GF-D8 (cell line): ENCODE measurements at places on chromosomes 6 and 20.

DNA sequence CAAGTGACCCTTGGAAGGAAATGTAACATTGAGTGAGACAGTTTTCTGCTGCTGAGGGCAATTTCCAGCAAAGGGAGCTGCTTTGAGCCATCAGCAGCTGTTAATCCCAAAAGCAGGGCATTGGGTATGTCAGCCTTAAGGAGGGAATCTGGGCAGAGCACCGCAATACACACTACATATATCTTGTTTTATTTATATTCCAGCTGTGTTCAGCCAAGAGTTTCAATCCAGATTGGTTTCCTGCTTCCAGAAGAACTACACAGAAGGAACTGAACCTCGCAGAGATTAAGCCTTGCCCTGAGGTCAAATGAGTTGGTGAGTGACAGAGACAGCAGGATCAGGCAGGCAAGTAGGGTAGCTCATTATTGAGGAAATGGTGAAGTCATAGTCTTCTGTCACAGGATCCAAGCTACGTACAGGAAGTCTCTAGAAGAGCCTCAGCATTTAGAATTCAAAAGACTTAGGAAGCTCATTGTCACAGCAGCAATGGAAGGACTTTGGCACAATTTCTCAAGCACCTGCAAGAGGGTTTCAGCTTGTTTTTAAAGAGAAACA lies 109.9 kb upstream of the HEY2 start:
- no peak for DNase-seq

DNA sequence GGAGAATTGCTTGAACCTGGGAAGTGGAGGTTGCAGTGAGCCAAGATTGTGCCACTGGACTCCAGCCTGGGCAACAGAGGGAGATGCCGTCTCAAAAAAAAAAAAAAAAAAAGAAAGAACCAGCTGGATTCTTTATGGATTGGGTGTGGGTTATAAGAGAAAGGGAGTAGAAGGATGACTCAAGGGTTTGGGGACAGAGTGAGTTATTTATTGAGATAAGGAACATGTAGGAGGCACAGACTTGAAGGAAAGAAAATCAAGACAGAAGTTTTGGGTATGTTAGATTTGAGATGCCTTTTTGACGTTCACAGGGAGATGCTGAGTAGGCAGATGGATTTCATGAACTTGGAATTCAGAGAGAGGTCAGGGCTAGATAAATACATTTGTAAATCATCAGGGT lies 47.6 kb downstream of the KIZ start:
- DNase-seq, result no peak

DNA sequence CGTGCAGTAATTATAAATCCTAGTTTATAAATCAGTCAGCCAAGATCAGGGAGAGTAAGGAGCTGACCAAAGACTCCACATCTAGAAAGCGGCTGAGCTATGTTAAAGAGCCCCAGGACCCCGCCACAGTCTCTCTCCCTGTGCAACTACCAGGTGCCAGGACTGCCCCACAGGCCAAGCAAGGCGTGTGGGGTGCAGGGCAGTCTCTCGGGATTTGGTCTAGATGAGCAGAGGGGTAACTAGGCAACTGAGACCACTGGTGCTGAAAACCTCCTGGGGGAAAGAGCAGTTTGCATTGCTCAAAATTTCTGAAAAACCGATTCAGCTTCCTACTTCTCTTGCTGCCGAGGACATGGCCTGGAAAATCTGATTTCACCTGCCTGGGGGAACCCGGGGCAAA lies 10.4 kb downstream of the PMEPA1 start:
- no peak for DNase-seq

DNA sequence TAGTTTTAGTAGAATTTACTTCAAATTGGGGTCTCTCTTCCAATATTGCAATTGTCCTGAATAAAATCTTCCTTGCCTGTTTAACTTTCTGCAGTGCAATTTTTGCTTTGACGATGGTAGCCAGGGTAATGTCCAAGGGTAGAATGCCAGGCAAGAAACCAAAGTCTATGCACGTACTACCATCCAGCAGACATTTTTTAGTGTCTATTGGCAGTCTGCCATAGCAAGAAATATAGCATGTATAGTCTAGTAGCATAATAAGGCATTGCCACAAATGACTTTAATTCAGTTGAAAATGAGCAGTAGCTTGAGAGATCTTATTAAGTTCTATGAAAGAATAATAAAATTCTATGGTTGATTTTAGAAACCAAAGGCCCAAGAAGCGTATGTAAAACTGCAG lies 62.3 kb upstream of the KCNQ5 start:
- DNase-seq, result no peak

DNA sequence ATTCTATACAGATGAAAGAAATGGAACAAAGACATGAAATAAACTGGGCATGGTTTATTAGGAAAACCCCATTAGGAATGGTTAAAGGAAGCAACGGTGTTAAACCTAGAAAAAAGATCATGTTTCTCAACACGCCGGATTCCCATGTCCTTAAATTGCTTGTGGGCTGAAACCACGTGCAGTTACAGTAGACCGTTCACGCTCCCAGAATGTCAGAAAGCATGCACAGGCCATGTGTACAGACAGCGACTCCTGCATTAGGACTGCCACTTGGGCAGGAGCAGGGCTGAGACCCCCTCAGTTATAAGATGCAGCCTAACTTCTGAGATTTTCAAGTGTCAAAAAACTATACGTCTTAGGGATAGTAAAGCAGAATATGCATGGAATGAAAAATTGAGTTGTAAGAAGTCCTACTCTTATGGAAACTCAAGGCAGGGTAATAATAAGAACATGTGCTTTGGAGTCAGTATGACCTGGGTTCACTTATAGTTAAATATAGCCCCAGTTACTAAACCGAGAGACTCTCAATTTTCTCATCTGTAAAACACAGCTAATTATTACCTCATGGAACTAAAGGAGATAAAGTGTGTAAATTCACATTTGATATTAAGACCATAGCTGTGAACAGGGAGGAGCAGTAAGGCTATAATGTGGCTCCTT lies 174.0 kb upstream of the UST start:
- DNase-seq, result no peak
